ENCODE measurements at places on chromosomes 4 and X. TPM values are rescaled to one million over a fixed set of nuclear protein-coding genes. Genes with fewer than 3 reads are reported as not detected.

The MAP3K15 gene
- total RNA-seq = under 0.01 TPM

The NDST3 gene
- total RNA-seq = 0.29 TPM

The AFP gene
- not detected for total RNA-seq

The CSTF2 gene
- total RNA-seq = 15.7 TPM

The PABPC1L2B gene
- not detected for total RNA-seq

The PTPN13 gene
- 0.33 TPM for total RNA-seq

The CTAG2 gene
- not detected for total RNA-seq

The FAM184B gene
- total RNA-seq = not detected

The SASH3 gene
- not detected for total RNA-seq

The FHDC1 gene
- 0.10 TPM for total RNA-seq

The PDGFRA gene
- 1.2 TPM for total RNA-seq

The DDX53 gene
- total RNA-seq = not detected

The SHROOM2 gene
- total RNA-seq = 17.0 TPM

The PPM1K gene
- total RNA-seq = 9.0 TPM

The TRIM61 gene
- not detected for total RNA-seq

The RASL11B gene
- not detected for total RNA-seq

The MAP7D2 gene
- total RNA-seq = 0.38 TPM

The CA5B gene
- 4.9 TPM for total RNA-seq

The GNRHR gene
- not detected for total RNA-seq

The DGKK gene
- not detected for total RNA-seq

The FAM9B gene
- total RNA-seq = not detected

The RRH gene
- not detected for total RNA-seq

The MAGED2 gene
- 365 TPM for total RNA-seq

The CYSLTR1 gene
- total RNA-seq = not detected

The LGI2 gene
- total RNA-seq = not detected
